ENCODE measurements at places on chromosomes 2 and 18. TPM values are rescaled to one million over a fixed set of nuclear protein-coding genes. Genes with fewer than 3 reads are reported as not detected.

Gene TOGARAM2
- total RNA-seq: 18.8 TPM

Gene REG1B
- 1.4 TPM for total RNA-seq

Gene TCF4
- 40.3 TPM for total RNA-seq

Gene COL6A3
- 150 TPM for total RNA-seq

Gene POTEI
- not detected for total RNA-seq

Gene MPPE1
- total RNA-seq: 30.1 TPM

Gene KCNS3
- 93.3 TPM for total RNA-seq

DNA sequence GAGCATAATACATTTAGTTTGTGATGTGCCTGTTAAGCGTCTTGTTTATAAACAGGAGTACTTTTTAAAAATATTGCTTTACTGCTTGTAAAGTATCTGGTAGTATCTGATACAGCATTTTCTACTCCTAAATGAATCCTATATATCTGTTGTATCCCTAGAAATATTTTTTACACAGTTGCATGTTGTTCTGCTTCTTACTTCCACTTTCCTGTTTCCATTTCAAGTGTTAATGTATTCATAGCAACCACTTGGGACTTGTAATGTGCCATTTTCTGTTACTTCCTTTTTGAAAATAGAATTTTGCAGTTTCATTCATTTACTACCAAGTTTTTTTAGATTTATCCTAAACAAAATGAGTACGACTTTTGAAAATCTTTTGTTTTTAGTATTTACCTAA lies 24.9 kb downstream of the CCNT2 start:
- H3K27me3 ChIP-seq: no peaks in the 10 kb centered on the region
- no peak overlapping the region for H3K27ac ChIP-seq
- H3K4me1 ChIP-seq: no peaks in the 10 kb centered on the region
- no peak for DNase-seq

- no peak overlapping the region for H3K4me3 ChIP-seq
- no peaks in the 10 kb centered on the region for H3K36me3 ChIP-seq
- H3K27me3 ChIP-seq: no peaks in the 10 kb centered on the region
- H3K4me1 ChIP-seq: no peaks in the 10 kb centered on the region
- H3K27ac ChIP-seq: no peak overlapping the region
These were observed 61.6 kb downstream of the TRIB2 start for GRCh38 chr2:12778369-12778768.

DNA sequence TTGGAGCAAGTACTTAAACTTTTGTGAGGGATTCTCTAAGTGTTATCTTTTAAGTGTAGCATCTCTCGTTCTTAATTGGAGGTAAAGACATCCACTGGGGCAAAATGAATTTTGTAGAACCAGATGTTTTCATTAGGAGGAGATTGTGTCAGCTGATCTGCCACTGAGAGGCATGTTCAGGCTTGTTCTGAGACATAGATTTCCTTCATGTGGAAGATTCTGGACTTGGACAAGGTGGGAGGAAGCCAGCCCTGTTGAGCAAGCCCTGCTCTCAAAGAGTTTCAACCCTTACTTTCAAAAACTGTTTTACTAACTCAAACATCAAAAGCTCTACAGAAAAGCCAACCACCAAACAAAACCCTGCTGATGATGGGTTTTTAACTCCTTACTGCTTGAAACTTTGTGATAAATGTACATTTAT lies 6.5 kb downstream of the MAP4K4 start:
- H3K36me3 ChIP-seq: no peaks in the 10 kb centered on the region
- no peaks in the 10 kb centered on the region for H3K27me3 ChIP-seq
- peak; percentile 20 for DNase-seq
- peaks cover 62% of the 10 kb centered on the region for H3K4me1 ChIP-seq

DNA sequence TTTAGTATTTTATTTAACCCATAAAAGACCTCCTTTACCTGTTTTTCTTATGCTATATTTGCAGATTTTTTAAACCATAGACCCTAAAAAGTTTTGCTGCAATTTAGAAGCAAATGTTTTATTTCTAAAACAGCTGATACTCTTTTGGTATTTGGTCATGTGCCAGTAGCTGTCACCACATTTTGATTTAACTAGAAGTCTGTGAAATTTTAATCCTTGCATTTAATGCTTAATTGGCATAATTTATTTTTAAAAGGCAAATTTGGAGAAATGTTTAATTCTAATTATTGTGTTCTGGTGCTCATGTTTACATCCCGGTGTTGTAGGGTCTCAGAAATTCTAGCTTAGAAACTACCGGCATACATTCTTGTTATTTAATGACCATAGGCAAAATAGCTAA lies 111.8 kb downstream of the TTC27 start:
- peaks cover 16% of the 10 kb centered on the region for H3K36me3 ChIP-seq
- no peak overlapping the region for H3K4me3 ChIP-seq
- H3K4me1 ChIP-seq: peaks cover 14% of the 10 kb centered on the region
- no peak overlapping the region for H3K27ac ChIP-seq
- no peak for DNase-seq

GRCh38 chr18:74450626-74451025 lies 6.5 kb downstream of the DIPK1C start:
- H3K27ac ChIP-seq: no peak overlapping the region
- no peaks in the 10 kb centered on the region for H3K36me3 ChIP-seq
- peaks cover 16% of the 10 kb centered on the region for H3K27me3 ChIP-seq
- H3K4me1 ChIP-seq: no peaks in the 10 kb centered on the region
- H3K4me3 ChIP-seq: no peak overlapping the region
- no peak for DNase-seq

- no peaks in the 10 kb centered on the region for H3K27me3 ChIP-seq
- H3K4me3 ChIP-seq: no peak overlapping the region
- no peaks in the 10 kb centered on the region for H3K36me3 ChIP-seq
These were observed 91.8 kb upstream of the SKOR2 start for GRCh38 chr18:47343291-47343690.

Gene CERKL
- total RNA-seq: not detected

Gene LYPD6
- total RNA-seq: not detected

- no peaks in the 10 kb centered on the region for H3K4me1 ChIP-seq
- H3K36me3 ChIP-seq: no peaks in the 10 kb centered on the region
- no peak overlapping the region for H3K4me3 ChIP-seq
- DNase-seq: no peak
These were observed 379.9 kb downstream of the LPIN1 start for GRCh38 chr2:12126318-12126717.

- no peaks in the 10 kb centered on the region for H3K27me3 ChIP-seq
- no peaks in the 10 kb centered on the region for H3K4me1 ChIP-seq
- no peak for DNase-seq
- no peak overlapping the region for H3K4me3 ChIP-seq
- no peak overlapping the region for H3K27ac ChIP-seq
These were observed 9.2 kb downstream of the NMI start for GRCh38 chr2:151280271-151280670.

DNA sequence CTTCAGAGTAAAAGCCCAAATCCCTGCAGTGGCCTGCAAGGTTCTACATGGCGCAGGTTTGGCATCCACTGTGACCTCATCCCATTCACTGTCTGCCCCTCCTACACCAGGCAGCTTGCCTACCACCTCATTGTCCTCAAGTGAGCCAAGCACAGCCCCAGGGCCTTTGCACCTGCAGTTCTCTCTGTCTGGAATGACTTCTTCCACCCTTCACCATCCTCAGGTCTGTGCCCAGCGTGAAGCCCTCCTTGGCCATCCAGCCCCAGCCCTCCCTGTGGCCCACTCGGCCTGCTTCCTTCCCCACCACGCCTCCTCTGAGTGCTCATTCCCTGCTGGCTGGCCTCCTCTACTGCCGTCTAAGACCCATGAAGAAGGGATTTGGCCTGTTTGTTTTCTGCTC lies 32.6 kb upstream of the UBE2F start:
- H3K4me3 ChIP-seq: no peak overlapping the region
- no peaks in the 10 kb centered on the region for H3K36me3 ChIP-seq
- no peaks in the 10 kb centered on the region for H3K27me3 ChIP-seq
- H3K4me1 ChIP-seq: no peaks in the 10 kb centered on the region
